ENCODE measurements at places on chromosomes 13 and 19.

GRCh38 chr19:54392105-54392504, 23.2 kb upstream of the TTYH1 start:
- DNase-seq: no peak

- DNase-seq: no peak
Measured at GRCh38 chr13:88068316-88068715, 397.1 kb downstream of the SLITRK5 start.

GRCh38 chr13:110484290-110485048, 77.1 kb downstream of the RAB20 start:
- no peak for DNase-seq

DNA sequence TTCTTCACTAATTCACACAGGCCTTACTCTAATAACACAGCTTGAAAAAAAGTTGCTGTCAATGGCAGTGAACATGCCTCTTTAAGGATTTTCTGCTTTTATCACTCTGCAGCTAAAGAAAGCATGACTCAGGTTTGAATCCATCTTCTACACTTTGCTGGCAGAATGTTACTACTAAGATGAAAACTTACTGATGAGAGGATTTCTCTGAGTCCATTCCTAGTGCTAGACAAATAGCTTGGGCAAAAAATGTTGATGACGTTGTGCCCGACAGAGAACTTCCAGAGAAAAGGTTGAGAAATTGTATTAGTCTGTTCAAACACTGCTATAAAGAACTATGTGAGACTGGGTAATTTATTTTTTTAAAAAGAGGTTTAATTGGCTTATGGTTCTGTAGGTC, 572.0 kb downstream of the IRS2 start:
- no peak for DNase-seq

- DNase-seq: no peak
Measured at GRCh38 chr13:50677687-50678463, 165.6 kb downstream of the DLEU7 start.

DNA sequence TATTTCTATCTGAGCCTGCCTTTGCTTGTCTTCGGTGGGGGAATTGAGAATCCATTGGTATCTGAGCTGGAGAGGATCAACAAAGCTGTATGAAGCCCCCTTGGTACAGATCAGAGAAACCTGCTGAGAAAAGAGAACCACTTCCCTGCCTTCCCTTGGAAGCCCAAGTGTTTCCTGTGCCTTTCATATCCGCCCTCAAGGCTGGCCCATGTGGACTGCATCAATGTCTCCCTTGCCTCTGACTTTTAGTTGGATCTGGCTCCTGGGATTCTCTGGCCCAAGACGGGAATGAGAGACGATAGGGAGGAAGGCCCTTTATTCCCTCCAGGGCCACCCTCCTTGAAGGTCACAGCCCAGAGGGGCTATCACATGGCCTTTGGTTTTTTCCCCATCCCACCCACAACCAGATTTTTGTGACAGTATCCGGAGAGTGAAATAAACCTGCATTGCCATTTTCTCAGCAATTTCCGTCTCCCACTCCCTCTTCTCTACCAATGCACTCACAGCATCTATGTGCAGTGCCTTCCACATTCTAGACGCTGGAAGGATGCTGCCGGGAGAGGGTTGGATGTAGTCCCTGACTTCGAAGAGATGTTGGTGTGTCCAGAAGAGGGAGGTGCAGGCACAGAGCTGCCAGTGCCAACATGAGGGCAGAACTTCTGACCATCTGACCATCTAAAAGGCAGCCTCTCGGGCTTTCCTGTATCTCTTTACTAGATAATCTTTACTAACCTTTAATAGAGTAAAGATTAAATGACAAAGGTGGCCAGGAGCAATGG, 63.8 kb downstream of the KCTD15 start:
- no peak for DNase-seq

DNA sequence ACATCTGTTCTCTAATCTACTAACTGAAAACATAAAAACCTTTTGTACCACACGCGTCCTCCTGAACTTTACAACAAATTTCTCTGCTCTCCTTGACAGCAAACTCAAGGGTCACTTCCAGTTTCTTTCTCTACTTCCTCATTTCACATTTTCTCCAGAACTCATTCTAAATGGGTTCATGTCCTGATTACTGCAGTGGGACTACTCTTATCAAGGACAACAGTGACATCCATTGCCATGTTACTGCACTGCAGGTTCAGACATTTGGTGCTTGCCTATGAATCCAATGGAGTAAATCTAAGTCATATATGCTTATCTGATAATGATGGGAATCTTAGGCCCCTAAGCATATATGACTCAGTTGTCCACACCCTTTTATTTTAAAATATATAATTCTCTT, 35.3 kb downstream of the FPR3 start:
- DNase-seq: no peak

Measured in stimulated activated CD4-positive, alpha-beta T cell treated with anti-CD3 and anti-CD28 coated beads, TNF-alpha, amount 100 ng/mL, for 48 hours (primary cell).